Heart left ventricle (tissue), 16 donors: ENCODE measurements at places on chromosomes 7 and 10. TPM values are rescaled to one million over a fixed set of nuclear protein-coding genes. Genes with fewer than 3 reads are reported as not detected.

GRCh38 chr10:106740071-106740470 lies 424.4 kb downstream of the SORCS1 start:
- H3K4me1 ChIP-seq = no peaks in the 10 kb centered on the region
- H3K36me3 ChIP-seq = no peaks in the 10 kb centered on the region
- no peak overlapping the region for H3K27ac ChIP-seq
- no peaks in the 10 kb centered on the region for H3K27me3 ChIP-seq
- no peak overlapping the region for H3K4me3 ChIP-seq

- no peak overlapping the region for H3K4me3 ChIP-seq
- H3K4me1 ChIP-seq = no peaks in the 10 kb centered on the region
- H3K27me3 ChIP-seq = no peaks in the 10 kb centered on the region
- no peak overlapping the region for H3K27ac ChIP-seq
- H3K36me3 ChIP-seq = no peaks in the 10 kb centered on the region
Observed at GRCh38 chr7:128877756-128878120, 15.1 kb downstream of the ATP6V1F start.

- DNase-seq = no peak
- no peak overlapping the region for H3K4me3 ChIP-seq
- peaks cover 4% of the 10 kb centered on the region for H3K4me1 ChIP-seq
- no peaks in the 10 kb centered on the region for H3K27me3 ChIP-seq
- H3K27ac ChIP-seq = no peak overlapping the region
Observed at GRCh38 chr7:28071570-28071969, 109.0 kb downstream of the JAZF1 start.

DNA sequence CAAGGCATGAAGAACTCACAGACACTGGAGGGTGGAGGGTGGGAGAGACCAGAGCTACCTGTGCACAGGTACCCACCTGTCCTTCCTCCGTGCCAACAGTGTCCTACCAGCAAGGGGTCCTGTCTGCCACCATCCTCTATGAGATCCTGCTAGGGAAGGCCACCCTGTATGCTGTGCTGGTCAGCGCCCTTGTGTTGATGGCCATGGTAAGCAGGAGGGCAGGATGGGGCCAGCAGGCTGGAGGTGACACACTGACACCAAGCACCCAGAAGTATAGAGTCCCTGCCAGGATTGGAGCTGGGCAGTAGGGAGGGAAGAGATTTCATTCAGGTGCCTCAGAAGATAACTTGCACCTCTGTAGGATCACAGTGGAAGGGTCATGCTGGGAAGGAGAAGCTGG lies 21.8 kb downstream of the PRSS2 start:
- peaks cover 23% of the 10 kb centered on the region for H3K27me3 ChIP-seq
- no peak overlapping the region for H3K4me3 ChIP-seq
- no peaks in the 10 kb centered on the region for H3K36me3 ChIP-seq
- no peak for DNase-seq
- H3K27ac ChIP-seq = no peak overlapping the region

- DNase-seq = peak; percentile 47
- H3K36me3 ChIP-seq = no peaks in the 10 kb centered on the region
- no peak overlapping the region for H3K27ac ChIP-seq
- no peak overlapping the region for H3K4me3 ChIP-seq
- no peaks in the 10 kb centered on the region for H3K27me3 ChIP-seq
- H3K4me1 ChIP-seq = no peaks in the 10 kb centered on the region
Observed at GRCh38 chr7:141158561-141158960, 84.7 kb downstream of the TMEM178B start.

Gene CHPF2
- 26.4 TPM for polyA plus RNA-seq
